ENCODE measurements at places on chromosomes 5 and 9.

GRCh38 chr5:158283397-158283796 lies 424.5 kb upstream of the CLINT1 start:
- DNase-seq: no peak

- no peak for DNase-seq
Observed at GRCh38 chr5:153895266-153895665, 143.4 kb downstream of the FAM114A2 start.

GRCh38 chr5:45512521-45512920 lies 183.7 kb downstream of the HCN1 start:
- DNase-seq: no peak

DNA sequence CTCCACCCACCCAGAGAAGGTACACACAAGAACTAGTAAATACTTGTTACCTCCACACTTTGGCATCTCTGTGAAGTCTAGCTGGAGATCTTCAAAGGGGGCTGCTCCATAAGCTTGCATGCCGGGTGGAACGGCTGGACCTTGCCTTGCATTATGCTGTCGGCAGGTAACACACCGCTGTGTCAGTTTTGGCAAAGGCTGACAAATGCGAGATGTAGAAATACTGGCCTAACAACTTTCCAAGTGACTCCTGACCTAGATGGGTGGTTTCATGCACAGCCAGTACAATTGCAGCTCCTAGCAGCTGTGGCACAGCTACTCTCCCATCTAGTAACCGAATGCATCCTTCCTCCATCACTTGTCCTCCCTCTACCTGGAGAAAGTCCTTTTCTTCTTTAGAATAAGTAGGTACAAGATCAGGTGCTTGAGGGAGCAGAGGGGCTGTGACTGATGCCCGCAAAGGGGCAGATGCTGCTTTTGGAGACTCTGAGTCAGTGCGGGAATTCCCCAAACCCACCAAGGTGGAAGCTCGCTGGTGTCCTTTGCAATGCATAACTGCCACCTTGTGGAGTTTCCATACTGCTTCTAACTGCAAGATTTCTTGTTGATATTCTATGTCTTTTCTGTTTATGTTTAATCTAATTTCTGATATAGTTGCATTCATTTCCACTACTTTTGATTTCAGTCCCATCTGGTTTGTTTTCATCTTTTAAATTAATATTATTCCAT lies 78.4 kb downstream of the TMEM161B start:
- no peak for DNase-seq

GRCh38 chr9:107173422-107174180 lies 109.5 kb upstream of the RAD23B start:
- no peak for DNase-seq

GRCh38 chr9:101481261-101481660 lies 45.7 kb upstream of the ALDOB start:
- no peak for DNase-seq
